ENCODE measurements at places on chromosomes 5 and 9.

- no peak for DNase-seq
Observed at GRCh38 chr5:76732405-76733048, 16.6 kb downstream of the F2R start.

DNA sequence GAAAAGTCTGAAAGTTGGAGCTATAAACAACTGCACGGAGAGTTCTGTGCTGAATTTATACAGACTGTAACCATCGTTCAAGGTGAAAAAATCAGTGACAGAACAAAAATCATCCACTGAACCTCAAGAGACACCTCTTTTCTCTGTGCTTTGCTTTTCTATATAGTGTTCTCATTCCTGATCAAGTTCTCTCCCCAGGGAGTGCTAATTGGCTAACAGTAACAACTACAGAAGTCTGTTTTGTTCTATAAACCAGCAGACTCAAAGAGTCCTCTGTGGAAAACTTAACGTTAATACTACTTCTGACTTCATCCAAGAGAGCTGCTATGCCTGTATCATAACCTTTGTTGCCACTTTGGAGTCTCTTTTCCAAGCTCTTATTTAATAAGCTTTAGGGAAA is 1388.3 kb upstream of the C9orf72 start:
- DNase-seq = no peak

DNA sequence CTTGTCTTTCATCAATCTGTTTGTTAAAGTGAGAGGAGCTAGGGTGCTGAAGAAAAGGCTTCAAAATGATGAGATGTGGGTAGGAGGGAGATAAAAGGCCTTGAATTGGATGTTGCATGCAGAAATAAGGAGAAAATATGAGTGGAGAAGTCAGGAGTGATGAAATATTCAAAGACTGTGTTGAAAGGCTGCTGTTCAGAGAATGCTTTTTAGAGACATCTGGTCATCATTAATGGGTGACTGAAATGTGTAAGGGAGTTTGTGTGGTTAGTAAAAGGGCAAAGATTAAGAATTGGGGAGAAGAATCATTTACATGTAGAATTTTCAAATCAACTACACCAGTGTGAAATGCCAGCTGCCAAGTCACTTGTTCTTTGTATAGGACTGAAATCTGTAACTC is 383.9 kb downstream of the MAT2B start:
- DNase-seq = no peak

GRCh38 chr9:135848341-135849047 is 58.9 kb downstream of the CAMSAP1 start:
- DNase-seq = no peak

- DNase-seq = no peak
Observed at GRCh38 chr9:38083858-38084555, 15.0 kb upstream of the SHB start.

Data from activated CD4-positive, alpha-beta T cell treated with anti-CD3 and anti-CD28 coated beads, Interleukin-2, amount 10 ng/mL, durations not matched to agents 7 days and 5 days (primary cell).